ENCODE measurements at places on chromosomes 2 and 18.

- no peak for DNase-seq
- H3K27me3 ChIP-seq = no peaks in the 10 kb centered on the region
- no peak overlapping the region for H3K27ac ChIP-seq
- no peak overlapping the region for H3K4me3 ChIP-seq
- H3K36me3 ChIP-seq = no peaks in the 10 kb centered on the region
- no peaks in the 10 kb centered on the region for H3K4me1 ChIP-seq
Observed at GRCh38 chr2:23530206-23530908, 145.4 kb downstream of the KLHL29 start.

DNA sequence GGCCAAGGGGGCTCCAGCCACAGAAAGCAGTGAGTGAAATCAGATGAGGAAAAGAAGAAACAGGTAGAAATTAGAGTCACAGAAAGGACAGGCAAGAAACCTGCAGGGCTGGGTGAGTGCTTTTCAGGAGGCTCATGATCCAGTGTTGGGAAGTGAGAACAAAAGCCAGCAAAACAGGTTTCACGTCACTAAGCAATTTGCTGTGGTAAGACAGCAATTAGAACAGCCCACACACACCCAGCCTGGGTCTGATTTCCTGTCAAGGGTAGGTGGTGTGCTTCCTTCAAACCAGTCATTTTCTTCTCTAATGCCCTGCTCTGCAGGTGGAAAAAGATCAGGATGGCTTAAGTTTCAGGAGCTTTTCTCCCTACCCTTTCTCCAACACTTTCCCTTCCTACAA, 52.9 kb upstream of the XDH start:
- no peak for DNase-seq
- H3K27ac ChIP-seq = no peak overlapping the region
- H3K27me3 ChIP-seq = no peaks in the 10 kb centered on the region
- no peak overlapping the region for H3K4me3 ChIP-seq
- H3K4me1 ChIP-seq = no peaks in the 10 kb centered on the region

DNA sequence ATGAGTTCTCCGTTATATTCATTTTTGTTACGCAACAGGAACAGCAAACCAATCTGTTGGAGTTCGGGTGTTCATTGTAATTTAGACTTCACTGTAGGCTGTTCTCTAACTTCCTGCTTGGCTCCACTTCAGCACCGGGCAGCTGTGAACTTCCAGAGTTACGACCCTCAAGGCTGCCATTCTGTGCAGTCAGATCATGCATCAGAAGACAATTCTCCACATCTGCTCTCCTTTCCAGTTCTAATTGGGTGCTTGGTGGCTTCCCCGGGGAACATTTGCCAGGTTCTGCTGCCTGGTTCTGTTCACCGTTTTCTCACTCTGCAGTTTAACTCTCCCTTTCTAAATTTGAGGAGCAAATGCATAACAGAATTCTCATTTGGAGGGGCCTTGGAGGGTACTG, 237.7 kb downstream of the NYAP2 start:
- H3K27me3 ChIP-seq = peaks cover 4% of the 10 kb centered on the region
- H3K27ac ChIP-seq = no peak overlapping the region
- no peaks in the 10 kb centered on the region for H3K4me1 ChIP-seq
- no peak for DNase-seq
- no peaks in the 10 kb centered on the region for H3K36me3 ChIP-seq

DNA sequence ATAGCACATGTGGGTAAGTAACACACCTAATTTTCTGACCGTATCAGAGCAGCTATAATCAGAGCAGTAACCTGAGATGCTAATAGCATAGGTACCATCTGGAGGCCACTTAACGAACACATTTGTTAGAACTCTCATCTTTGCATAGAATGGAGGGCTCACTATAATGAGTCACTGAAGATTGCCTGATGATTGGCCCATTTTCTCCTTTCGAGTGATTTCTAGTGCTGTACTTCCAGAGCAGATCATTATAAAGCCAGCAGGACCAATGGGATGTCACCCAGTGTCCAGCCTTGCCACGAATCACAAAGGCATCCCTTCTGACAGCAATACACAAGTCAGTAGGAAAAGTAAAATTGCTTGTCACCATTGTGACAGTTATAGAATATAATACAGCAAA, 81.7 kb upstream of the REV1 start:
- H3K27me3 ChIP-seq = no peaks in the 10 kb centered on the region
- no peak overlapping the region for H3K27ac ChIP-seq
- DNase-seq = peak; percentile 3
- H3K36me3 ChIP-seq = no peaks in the 10 kb centered on the region

DNA sequence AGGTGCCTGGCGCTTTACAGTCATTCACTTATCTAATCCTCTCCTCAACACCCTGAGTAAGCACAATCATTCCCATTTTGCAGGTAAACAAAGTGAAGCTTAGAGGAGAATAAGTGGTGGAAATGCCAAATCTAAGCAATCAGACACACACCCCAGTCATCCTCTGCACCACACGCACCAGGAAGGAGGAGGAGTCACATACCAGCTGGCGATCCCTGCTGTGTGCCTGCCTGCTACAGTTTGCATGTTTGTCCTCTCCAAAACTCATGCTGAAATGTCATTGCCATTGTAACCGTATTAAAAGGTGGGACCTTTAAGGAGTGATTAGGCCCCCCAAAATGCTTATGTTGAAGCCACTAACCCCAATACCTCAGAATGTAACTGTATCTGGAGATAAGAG, 93.7 kb downstream of the LOXHD1 start:
- no peaks in the 10 kb centered on the region for H3K36me3 ChIP-seq
- DNase-seq = no peak
- no peaks in the 10 kb centered on the region for H3K4me1 ChIP-seq
- H3K27me3 ChIP-seq = no peaks in the 10 kb centered on the region
- no peak overlapping the region for H3K27ac ChIP-seq

DNA sequence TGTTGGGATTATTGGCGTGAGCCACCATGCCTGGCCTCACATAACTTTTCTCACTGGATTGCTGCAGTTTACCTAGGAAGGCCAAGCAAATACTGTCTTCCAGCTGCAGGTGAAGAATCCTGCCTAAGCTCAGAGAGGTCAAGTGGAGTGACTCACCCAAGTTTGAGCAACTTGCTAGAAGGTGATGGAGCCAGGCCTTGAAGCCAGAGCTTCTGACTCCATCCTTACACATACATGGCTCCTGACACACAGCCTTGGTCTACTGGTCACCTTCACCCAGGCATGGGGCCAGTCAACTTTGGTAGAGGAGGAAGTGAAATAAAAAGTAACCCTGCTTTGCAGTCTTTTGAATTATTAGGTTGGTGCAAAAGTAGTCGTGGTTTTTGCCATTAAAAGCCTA, 93.5 kb downstream of the VWA3B start:
- peaks cover 14% of the 10 kb centered on the region for H3K4me1 ChIP-seq
- no peak overlapping the region for H3K27ac ChIP-seq
- H3K36me3 ChIP-seq = no peaks in the 10 kb centered on the region

DNA sequence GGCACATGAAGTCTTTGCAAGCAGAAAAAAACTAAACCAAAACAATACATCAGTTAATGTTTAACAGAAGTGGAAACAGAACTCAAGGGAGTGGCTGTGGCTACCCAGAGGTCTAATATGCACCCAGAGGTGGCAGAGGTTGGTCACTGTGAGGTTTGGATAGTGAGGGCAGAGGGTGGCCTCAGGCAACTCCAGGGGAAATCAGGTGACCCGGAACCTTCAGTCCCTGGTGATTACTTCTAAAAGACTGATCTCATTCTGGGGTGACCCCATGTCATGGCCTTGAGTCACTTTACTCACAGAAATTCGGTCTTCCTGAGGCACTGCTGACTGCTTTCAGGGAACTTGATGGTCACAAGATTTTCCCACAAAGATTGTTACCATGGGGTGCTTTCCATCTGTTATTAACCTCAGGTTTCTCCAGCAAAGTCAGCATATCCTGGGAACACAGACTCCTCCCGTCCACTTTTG, 99.4 kb downstream of the TMEM17 start:
- DNase-seq = no peak
- no peaks in the 10 kb centered on the region for H3K27me3 ChIP-seq
- H3K27ac ChIP-seq = no peak overlapping the region
- no peak overlapping the region for H3K4me3 ChIP-seq

GRCh38 chr2:3598912-3599854, 4.3 kb downstream of the COLEC11 start:
- H3K27me3 ChIP-seq = no peaks in the 10 kb centered on the region
- no peak overlapping the region for H3K27ac ChIP-seq
- no peak overlapping the region for H3K4me3 ChIP-seq
- H3K4me1 ChIP-seq = no peaks in the 10 kb centered on the region
- no peaks in the 10 kb centered on the region for H3K36me3 ChIP-seq

DNA sequence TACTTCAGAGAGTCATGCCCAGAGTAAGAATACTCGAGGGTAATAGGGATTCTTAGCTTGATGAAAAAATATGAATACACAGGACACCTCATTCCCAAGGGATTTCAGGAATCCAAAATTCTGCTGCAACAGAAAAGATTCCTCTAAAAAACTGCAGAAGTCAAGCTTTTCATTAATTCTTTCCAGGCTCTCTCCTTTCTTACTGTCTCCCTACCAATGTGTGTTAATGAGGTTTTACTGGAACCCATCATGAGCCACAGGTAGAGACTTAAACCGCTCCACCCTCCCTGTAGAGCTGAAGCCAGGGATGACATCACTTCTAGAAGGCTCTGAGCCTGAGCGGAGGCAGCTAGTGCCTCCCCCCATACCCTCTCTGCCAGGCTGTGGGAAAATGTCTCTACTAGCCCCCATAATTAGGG, 3.4 kb downstream of the SDC1 start:
- no peak for DNase-seq
- H3K4me3 ChIP-seq = peak overlapping the region; percentile 78
- peak overlapping the region; percentile 73 for H3K27ac ChIP-seq

GRCh38 chr18:54843314-54843713, 15.0 kb downstream of the RAB27B start:
- H3K4me1 ChIP-seq = peaks cover 7% of the 10 kb centered on the region
- H3K4me3 ChIP-seq = no peak overlapping the region
- H3K27ac ChIP-seq = no peak overlapping the region
- no peaks in the 10 kb centered on the region for H3K27me3 ChIP-seq
- H3K36me3 ChIP-seq = no peaks in the 10 kb centered on the region
- no peak for DNase-seq
